NCI-H1092 treated with DMSO at 0.1 percent for 48 hours (cell line): ENCODE measurements at places on chromosomes 11 and 22.
A peak's percentile ranks its signal among the peaks of the same experiment; 100 is the strongest.

- DNase-seq, result no peak
Measured at GRCh38 chr22:29313576-29314466, 1.7 kb downstream of the RASL10A start.

DNA sequence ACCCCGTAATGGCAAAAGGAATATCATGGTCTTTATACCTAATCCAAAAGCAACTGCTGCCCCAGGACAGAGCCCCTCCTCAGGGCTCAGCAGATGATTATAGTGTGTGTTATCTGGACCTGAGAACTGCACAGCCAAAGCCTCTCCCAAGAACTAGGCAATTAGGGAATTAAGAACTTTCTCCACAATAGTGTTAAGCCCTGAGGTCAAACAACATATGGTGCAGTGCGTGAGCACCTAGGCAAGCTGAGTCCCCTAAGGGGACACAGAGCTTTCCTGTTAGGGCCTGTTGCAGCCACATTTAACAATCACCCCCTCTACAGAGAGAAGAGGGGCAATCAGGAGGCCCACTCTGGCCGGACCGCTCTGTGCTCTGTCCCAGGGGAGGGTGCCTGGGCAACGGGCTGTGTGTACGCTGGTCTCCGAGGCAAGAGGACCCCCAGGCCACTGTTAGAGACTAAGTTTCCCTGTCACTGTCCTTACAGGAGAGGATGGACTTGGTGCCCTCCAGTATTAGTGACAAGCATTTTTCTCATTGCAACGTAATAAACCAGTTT is 1.4 kb upstream of the KCNJ5 start:
- no peak for DNase-seq

DNA sequence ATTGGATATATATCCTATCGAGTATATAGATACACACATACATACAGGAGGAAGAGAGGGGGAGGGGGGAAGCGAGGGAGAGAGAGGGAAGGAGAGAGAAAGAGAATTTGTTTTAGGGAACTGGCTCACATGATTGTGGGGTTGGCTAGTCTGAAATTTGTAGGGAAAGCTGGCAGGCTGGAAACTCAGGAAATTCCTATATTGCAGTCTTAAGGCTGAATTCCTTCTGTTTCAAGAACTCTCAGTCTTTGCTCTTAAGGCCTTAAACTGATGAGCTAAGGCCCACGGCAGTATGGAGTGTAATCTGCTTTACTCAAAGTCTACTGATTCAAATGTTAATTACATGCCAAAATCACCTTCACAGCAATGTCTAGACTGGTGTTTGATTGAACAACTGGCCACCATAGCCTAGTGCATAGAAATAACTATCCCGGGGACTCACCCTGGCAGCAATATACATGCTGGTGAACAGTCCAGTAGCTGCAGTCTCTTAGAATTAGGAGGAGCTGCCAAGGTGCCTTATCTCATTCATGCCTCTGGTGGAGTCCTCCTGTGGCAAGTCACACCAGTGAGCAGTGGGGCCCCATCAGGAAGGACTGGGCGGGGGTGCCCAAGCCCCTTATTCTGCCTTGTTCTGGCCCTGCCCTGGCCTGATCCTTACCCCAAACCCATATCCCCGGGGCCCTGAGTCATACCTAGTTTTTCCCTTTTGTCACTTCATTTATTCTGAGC is 59.7 kb upstream of the AMPD3 start:
- DNase-seq, result no peak

DNA sequence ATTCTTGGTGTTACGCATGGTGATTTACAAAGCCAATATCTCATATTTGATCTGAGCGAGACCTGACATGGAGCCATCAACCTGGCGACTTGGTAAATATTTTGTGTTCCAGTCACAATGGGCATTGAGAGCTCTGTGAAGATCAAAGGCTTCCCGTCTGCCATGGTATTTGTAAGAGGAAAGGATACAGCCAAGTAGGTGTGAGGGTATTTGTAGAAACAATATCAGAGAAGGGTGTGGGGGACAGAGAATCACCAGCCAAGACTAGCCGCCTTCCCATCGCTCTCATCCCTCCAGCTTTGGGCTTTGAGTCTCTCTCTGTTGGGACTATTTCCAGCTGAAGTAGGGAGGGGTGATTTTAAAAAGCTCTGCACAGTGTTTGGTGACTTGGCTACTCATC is 173.4 kb upstream of the BDNF start:
- no peak for DNase-seq

DNA sequence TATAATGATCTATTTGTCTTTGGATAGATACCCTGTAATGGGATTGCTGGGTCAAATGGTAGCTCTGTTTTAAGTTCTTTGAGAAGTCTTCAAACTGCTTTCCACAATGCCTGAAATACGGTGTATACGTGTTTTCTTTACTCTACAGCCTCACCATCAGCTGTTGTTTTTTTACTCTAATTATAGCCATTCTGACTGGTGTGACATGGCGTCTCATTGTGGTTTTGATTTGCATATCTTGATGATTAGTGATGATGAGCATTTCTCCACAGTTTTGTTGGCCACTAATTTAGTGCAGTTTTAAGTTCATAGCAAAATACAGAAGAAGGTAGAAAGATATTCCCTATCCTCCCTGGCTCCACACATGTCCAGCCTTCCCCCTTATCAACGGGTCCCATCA is 26.3 kb upstream of the VPREB1 start:
- DNase-seq, result no peak

- DNase-seq, result no peak
Measured at GRCh38 chr22:36365020-36365411, 22.8 kb downstream of the MYH9 start.

DNA sequence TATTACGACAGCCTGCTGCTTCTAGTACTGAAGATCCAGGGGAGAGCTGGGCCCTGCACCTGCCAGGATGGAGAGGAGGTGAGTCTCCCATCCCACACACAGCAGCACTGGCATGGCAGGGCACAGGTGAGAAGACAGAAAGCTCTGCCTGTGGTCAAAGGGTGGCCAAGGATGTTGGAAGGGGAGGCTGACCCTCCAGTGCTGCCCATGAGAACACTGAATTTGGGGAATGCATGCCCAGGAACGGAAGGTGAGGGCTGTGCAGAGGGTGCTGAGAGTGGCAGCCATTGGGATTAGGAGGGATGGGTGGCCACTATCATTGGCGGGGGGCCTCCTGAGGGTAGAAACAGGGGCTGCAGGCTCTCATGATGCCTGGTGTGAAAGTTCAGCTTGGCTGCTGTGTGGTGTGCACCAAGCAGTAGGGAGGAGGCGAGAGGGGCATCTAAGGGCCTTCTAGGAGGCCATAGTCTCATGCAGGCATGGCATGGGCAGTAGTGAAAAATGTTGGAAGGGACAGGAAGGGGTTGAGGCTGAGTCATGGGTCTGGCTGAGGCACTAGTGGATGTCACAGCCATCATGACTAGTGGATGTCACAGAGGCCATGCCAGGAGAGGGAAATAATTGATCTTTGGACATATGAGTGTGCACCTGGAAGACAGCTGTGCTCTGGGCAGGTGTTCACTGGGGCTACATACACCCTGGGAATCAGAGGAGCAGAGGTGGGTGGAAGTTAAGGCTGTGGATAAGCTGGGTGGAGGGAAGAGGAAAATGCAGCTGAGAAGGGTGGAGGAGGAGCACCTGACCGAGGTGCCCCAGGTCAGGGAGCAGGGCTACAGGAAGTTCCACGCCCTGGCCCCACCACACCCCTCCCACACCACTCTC is 2.5 kb upstream of the LRRC74B start:
- DNase-seq, result no peak

- no peak for DNase-seq
Measured at GRCh38 chr11:124402326-124402922, 3.6 kb upstream of the OR8B3 start.

GRCh38 chr22:29031227-29032011 is 30.2 kb downstream of the C22orf31 start:
- peak; percentile 10 for DNase-seq

DNA sequence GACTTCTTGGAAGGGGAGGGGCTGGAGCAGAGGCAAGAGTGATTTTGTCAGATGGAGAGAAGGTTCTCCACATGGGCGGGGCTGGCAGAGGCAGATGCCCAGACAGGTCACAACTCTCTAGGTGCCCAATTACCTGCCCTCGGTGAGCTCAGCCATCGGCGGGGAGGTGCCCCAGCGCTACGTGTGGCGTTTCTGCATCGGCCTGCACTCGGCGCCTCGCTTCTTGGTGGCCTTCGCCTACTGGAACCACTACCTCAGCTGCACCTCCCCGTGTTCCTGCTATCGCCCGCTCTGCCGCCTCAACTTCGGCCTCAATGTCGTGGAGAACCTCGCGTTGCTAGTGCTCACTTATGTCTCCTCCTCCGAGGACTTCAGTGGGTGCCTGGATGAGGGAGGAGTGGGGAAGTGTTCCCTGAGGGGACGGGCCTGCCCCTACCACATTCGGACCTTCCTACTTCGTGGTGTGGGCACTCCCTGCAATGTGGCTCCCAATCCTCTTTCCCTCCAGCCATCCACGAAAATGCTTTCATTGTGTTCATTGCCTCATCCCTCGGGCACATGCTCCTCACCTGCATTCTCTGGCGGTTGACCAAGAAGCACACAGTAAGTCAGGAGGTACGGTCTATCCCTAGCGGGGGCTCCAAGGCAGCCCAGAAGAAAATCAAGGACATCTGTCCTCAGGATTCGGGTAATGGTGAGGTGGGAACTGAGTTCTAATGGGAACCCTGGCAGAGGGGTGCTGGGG is 15.6 kb downstream of the PGAP2 start:
- DNase-seq, result no peak

GRCh38 chr22:24184057-24184798 is 2.9 kb downstream of the SUSD2 start:
- no peak for DNase-seq

GRCh38 chr22:40540265-40540664 is 96.3 kb downstream of the MRTFA start:
- DNase-seq, result no peak

DNA sequence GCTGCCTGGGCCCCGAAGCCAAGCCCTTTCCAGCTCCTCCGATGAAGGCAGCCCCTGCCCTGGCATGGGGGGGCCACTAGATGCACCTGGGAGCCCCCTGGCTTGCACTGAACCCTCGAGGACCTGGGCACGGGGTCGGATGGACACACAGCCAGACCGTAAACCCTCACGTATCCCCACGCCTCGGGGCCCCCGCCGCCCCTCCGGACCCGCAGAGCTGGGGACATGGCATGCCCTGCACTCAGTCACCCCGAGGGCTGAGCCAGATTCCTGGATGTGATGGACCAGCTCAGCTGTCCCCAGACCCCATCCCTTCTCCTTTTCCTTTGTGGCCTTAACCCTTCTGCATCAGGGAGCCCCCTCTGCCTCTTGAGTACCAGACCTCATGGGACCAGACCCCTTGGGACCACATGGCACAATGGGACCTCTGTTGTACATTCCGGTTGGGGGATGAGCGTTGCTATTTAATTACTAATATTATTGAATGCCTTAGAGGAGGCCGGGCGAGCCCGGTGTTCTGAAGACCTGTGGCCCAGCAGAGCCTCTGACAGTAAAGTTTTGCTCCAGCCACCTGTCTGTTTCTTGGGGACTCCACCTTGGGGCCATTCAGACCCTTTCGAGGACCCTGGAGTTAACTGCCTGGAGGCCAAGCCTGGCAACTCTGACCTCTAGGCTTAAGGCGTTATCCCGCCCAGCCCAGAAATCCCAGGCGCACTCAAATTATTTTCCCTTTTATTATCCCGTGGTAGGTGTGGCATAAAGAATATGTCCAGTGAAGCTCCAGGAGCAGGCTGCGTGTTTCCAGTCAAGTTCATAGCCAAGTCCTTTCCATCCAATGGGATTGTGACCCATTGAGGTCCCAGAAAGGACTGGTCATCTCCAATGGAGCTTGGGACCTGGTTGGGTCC is 3.0 kb downstream of the RASL10A start:
- no peak for DNase-seq

DNA sequence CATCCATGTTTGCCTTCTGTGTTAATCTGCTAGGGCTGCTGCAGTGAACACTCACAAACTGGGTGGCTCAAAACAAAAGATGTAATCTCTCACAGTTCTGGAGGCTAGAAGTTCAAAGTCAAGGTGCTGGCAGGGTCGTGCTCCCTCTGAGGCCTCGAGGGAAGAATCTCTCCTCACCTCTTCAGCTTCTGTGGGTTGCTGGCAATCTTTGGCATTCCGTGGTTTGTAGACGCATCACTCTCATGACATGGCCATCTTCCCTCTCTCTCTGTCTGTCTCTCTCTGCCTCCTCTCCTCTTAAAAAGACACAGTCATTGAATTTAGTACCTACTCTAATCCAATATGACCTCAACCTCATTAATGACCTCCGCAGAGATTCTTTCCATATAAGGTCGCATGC is 78.8 kb downstream of the TSPAN18 start:
- no peak for DNase-seq

GRCh38 chr11:117425679-117426296 is 98.1 kb downstream of the CEP164 start:
- DNase-seq, result no peak

DNA sequence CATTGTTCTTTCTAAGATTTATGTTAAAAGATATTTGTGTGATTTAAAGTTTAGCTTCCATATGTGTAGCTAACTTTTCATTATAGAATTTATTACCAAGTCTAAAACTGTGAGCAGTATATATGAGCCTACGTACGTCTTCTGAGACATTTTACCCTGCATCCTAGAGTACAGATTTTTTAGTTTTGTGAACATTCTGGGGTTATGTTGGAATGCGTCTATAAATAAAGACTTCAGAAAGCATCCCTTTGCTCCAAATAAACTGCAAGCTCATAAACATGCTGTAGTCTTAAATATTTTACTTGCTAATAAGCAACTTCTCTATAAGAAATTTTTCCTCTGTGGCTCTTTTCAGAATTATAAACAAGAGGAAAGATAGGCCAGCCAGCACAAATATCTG is 236.5 kb downstream of the DDX10 start:
- no peak for DNase-seq

GRCh38 chr22:42919199-42919598 is 62.1 kb upstream of the ARFGAP3 start:
- no peak for DNase-seq

DNA sequence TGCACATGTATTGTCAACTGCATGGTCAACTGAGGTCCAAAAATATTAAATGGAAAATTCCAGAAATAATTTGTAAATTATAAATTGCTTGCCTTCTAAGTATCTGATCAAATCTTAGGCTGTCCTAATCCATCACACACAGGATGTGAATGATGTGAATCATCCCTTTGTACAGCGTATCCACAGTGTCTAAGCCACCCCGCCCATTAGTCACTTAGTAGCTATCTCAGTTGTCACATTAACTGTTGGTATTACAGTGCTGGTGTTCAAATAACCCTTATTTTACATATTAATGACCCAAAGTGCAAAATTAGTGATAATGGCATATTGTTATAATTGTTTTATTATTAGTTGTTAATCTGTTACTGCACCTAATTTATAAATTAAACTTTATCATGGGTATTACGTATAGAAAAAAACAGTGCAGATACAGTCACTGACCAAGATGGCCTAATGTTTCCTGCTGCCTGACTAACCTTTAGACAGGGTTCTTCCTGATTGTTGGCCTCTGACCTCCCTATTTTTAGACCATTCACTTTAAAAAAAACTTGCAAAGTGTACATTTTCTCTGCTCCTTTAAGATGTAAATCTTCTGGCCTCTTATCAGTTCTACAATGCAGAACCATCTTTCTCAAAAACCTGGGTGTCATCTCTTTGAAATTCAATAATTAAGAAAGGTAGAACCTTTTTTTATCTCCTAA is 2.9 kb upstream of the SVIP start:
- DNase-seq, result no peak

GRCh38 chr11:44798607-44798972 is 71.8 kb downstream of the TSPAN18 start:
- no peak for DNase-seq

GRCh38 chr11:84899740-84900139 is 727.4 kb downstream of the DLG2 start:
- DNase-seq, result no peak
